ENCODE measurements at places on chromosomes 16 and 17.
A peak's percentile ranks its signal among the peaks of the same experiment; 100 is the strongest.

GRCh38 chr16:58046936-58047335 is 21.4 kb downstream of the MMP15 start:
- DNase-seq, result no peak

- no peak for DNase-seq
These were observed 90.3 kb upstream of the CHMP6 start for GRCh38 chr17:80901319-80901718.

DNA sequence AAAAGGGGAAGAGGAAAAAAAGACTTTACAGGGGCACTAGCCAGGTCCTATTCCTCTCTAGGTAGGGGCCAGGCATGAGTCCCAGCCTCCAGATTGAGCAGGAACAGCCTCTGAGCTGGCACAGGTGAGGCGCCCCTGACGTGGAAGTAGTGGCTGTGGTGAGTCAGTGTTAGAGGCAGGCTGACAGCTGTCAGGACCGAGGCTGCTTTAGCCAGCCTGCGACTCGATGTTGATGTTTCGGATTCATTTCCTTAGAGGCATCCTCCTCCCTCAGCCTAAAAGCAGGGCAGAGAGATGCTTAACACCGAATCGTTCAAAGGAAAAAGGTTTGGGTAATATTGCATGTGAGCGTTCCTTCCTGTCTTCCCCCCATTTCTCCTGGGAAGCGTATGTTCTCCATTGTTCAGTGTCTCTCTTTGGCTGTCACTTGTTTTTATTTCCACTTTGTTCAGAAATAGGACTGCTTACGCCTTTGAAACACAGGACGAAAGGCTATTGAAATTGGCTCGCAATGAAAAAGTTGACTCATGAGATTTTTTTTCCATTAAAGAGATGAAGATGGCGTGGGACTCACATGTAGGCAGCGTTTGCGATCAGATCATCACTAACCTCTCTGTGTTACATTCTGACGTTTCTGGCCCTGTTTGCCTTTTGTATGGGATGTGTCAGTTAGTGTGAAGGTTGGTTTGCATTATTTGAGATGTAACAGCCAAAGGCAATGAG is 1.3 kb downstream of the KIAA0513 start:
- DNase-seq, result peak; percentile 66

GRCh38 chr17:43543771-43544575 is 2.2 kb downstream of the ETV4 start:
- no peak for DNase-seq

- no peak for DNase-seq
These were observed 13.7 kb upstream of the ITGA3 start for GRCh38 chr17:50042211-50042610.

GRCh38 chr17:13601322-13601775 is 380 bp downstream of the HS3ST3A1 start:
- DNase-seq, result no peak

DNA sequence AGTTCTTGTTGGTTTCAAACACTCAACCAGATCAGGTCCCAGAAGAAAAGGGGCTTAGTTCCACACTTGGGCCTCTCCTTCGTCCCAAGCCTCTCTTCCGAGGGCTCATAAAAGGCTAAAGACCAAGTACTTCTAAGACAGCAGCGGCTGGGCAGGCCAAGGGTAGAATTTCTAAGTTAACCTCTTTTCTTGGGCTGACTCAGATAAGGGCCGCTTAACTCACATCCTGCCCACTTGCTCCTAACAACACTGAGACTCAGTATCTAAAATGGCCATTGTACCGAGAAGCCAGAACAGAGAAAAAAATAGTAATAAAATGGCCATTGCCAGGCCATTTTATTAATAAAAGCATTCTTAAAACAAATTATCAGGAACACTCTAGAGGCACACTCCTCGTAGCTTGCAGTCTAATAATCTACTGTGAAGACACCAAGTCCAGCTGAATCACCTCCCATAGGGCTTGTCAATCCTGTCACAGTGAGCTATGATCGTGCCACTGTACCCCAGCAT is 42.1 kb downstream of the RANBP10 start:
- no peak for DNase-seq

DNA sequence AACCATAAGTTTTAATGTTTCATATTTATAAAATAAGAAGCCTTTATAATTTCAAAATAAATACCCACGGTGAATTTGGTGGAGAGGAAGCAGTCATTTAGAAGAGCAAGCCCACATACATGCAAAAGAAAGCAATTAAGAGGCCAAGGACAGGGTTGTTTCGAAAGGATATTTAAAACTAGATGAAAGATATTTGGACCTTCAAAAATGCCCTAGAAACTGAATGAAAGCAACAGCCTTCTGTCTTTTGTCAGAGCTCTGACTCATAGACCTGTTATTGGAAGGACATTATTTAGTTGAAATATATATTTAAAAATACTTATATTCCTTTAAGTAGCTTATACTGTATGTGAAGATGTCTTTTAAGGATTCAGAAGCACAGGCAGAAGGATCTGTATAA is 8.6 kb upstream of the METTL9 start:
- no peak for DNase-seq

- no peak for DNase-seq
These were observed 46.3 kb downstream of the C16orf78 start for GRCh38 chr16:49419862-49420261.

- no peak for DNase-seq
These were observed 26.3 kb downstream of the SMTNL2 start for GRCh38 chr17:4610656-4611055.

GRCh38 chr17:29197516-29198272 is 17.5 kb upstream of the MYO18A start:
- DNase-seq, result no peak

GRCh38 chr17:12789481-12790248 is at the start of gene ARHGAP44:
TSS of gene ARHGAP44 (plus strand) at chr17:12789498. CDS start at chr17:12789839, 341 bp downstream.
- DNase-seq, result peak; percentile 60

- no peak for DNase-seq
These were observed 27.1 kb downstream of the ARSG start for GRCh38 chr17:68318103-68318991.

- DNase-seq, result no peak
These were observed 15.0 kb upstream of the MPHOSPH6 start for GRCh38 chr16:82185012-82185411.

DNA sequence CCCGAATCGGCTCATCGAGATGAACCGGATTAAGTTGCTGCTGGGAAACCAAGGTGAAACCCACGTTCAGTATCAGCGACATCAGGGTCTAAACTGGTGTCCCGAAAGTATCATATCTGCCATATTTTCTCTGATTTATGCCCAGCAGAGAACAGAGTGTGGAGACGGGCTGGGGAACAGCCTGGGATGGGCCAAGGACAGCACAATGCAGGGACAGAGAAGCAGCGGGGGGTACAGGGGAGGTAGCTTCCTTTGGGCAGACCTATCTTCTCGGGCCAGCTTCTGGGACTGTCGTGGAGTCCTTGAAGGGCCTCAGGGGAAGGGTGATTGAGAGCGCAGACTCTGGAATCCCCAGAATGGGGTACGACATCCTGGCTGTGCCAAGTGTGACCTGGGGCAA is 17.5 kb upstream of the MLKL start:
- DNase-seq, result no peak

- peak; percentile 45 for DNase-seq
These were observed 7.4 kb upstream of the TMEM220 start for GRCh38 chr17:10737168-10737622.

- DNase-seq, result no peak
These were observed 11.4 kb upstream of the KREMEN2 start for GRCh38 chr16:2952679-2953078.

DNA sequence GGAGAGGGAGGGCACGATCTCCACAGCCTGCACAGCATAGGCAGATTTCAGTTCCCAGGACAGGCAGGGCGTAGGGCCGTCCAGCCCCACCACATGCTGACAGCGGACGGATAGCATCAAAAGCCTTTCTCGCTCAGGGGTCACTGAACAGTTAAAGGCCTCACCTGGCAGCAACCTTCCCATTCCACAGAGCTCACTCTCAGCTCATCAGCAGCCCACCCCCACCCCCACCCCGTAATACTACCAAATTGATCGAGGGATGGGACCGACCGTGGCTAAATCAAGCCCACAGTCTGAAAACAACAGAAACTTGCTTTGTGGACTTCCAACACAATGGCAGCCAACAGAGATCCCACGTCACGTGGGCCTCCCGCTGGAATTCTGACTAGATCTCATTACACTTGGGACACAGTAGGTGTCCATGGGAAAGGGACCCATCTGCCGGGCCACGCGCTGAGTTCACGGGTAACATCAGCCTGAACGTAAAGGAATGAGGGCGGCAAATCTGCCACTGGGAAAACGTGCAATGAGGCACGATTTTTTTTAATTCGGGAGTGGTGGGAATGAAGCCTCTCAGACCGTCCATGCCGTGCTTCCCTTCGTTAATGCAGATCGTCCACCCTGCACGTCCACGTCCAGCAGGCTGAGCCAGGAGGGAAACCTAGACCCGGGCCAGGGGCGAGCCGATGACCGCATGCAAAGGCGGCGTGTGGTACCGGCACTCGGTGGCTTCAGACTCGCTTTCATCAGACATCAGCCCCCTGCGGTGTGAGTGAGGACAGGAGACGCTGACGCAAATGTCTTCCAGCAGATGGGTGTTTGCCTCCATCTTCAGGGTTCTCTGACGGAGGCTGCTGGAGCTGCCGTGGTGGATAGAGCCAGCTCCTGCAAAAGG is 92.1 kb downstream of the TBC1D16 start:
- DNase-seq, result no peak

- peak; percentile 84 for DNase-seq
These were observed 93.9 kb upstream of the FA2H start for GRCh38 chr16:74868501-74868900.

GRCh38 chr16:51084074-51084928 is 66.8 kb downstream of the SALL1 start:
- no peak for DNase-seq

- DNase-seq, result no peak
These were observed 159.7 kb downstream of the RBFOX3 start for GRCh38 chr17:79451167-79451566.

DNA sequence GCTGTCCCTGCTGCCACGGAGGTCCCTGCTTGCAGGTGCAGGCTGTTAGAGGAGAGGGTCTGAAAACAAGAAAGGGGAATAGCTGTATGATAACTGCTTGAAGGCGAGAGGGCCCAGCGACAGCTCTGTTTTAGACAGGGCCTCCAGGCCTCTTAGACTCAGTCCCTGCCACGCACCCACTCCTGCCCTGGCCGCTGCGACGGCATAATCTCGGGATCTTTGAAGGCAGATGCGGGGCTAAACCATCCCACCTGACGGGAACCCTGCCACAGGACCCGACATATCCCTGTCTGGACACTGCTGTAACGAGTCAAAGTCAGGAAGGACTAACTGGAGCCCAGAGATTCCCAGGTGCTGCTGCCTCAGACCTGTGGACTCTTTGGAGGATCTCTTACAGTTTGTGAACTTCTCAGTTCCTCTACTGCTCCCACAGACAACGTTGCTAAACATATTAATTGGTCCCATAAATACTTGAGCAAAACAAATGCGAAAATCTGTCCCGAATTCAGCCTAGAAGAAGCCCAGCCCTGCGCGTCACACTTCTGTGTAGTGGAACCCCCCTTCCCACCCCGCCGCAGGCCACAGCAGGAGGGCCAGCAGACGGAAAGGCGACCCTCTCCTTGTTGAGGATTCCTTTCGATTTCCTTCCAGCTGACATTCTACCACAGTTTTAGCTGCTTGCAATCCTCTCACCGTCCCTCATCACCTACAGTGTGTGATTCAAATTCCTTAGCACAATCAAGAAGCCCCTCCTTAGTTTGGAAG is 998 bp upstream of the TMEM11 start:
- no peak for DNase-seq

GRCh38 chr17:51135956-51136355 is 15.3 kb upstream of the SPAG9 start:
- no peak for DNase-seq

- no peak for DNase-seq
These were observed 14.4 kb downstream of the EPOP start for GRCh38 chr17:38660097-38661025.

- no peak for DNase-seq
These were observed 16.6 kb downstream of the GPR179 start for GRCh38 chr17:38326996-38327792.

- peak; percentile 65 for DNase-seq
These were observed 43.5 kb downstream of the TBX21 start for GRCh38 chr17:47776330-47777197.

DNA sequence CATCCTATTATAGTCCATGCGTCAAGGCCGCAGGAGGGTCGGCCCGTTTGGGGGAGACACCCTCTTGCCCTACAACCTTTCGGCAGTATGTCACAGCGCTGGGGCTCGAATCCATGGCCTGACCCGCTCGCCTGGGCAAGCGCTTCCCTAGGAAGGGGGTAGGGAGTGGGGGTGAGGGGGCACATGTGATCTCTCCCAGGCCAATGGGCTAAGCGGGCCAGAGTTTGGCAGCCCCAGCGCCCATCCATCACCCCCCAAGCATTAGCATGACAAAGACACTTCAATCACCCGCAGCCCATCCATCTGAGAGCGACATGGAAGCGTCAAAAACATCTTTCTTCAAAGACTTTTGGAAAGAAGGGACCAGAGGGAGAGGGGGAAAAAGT is at the start of gene HOXB1:
HOXB1 (minus strand) TSS at position 125 of the 386 bp plus-strand sequence; CDS start at position 18, 107 bp downstream.
- DNase-seq, result no peak

DNA sequence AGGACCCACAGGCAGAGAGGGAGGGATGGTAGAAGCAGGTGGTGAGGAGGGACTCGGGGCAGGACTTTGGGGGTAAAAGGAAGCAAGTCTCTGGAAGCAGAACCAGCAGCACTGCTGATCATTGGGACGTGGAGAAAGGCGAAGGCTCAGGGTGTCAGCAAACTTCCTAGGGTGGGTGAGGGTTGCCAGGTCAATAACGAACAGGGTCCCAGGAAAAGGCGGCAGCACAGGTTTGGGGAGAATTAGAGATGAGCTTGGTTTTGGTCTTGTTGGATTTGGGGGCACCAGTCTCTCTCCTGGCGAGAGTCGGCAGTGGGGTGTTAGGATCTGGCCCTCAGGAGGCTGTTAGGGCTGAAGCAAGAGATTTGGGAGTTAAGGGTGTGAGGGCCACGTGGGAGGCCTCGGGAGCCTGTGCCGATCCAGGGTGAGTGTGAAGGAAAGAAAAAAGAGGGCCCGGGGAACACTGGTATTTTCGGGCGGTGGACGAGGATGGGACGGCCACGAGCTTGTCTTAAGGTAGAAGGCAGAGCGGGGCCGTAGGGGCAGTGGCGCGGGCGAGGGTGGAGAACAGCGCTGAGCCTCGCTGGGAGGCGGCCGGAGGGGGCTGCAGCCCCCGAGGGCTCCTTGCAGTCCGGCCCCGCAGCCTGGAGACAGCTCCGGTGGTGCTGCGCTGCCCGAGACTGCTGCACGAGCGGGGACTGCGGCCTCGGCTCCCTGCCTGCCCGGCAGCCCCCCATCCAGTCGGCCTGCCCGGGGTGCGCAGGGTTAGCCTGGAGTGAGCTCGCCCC is 765 bp upstream of the ADORA2B start:
- DNase-seq, result no peak

- no peak for DNase-seq
These were observed 7.4 kb upstream of the DHX40 start for GRCh38 chr17:59558039-59558438.

DNA sequence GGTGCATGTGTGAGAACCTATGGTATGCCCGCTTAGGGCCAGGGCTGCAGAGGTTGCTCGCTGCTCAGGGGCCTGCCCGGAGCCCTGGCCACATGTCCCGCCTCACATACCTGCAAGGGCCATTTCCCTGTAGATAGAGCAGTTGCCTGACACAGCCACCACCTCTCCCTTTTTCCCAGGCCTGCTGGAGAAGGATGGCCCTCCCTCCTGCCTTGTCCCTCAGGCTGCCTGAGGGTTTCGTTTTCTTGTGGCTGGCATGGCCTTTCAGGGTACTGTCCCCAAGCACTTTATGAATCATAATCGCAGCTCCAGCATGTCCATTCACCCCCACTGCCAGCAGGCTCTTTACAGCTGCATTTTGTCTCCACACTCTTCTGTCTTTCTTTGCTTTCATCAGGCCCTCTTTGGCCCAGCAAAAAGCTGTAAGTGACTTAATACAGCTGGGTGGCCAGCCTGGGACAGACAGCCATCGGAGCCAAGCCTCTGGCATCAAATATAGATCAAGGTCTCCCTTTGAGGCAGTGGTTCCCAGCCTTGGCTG is 65.7 kb downstream of the MPRIP start:
- DNase-seq, result no peak
